Activated naive CD4-positive, alpha-beta T cell treated with anti-CD3 and anti-CD28 coated beads, Interleukin-2, amount 10 ng/mL, durations not matched to agents 7 days and 5 days (primary cell): ENCODE measurements at places on chromosomes 12 and 14.

GRCh38 chr12:108955225-108955835 is 65.5 kb downstream of the SVOP start:
- DNase-seq = no peak

DNA sequence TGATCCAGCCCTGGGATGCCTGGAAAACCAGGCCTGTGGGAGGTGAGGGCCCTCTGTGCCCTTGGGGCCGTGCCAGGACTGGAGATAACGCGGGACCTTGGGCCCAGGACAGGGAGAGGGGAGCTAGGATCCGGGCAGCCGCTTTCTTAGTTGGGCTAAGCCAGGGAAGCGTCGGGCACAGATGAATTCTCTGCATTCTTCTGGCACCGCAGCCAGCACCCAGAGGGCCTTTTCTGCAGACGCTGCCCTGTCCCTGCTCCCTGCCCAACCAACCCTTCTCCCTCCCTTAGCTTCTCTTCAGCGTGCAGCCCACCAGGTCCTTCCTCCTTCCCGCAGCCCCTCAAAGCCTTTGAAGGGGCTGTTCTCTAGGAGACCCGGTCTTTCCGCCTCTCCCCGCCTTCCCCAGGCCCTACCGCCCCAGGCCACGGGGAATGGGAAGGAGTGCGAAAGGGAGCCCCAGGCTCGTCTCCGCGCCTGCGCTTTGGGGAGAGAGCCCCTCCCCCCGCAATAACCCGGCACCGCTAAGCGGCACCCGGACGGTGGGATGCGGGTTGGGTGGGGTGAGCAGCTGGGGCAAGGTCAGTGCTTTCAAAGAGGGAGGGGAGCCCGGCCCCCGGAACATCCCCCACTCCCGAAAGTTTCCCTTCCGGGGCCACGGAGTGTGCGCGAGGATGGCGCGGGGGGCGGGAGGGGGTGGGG is 663 bp downstream of the NCKAP5L start:
- peak; percentile 68 for DNase-seq

DNA sequence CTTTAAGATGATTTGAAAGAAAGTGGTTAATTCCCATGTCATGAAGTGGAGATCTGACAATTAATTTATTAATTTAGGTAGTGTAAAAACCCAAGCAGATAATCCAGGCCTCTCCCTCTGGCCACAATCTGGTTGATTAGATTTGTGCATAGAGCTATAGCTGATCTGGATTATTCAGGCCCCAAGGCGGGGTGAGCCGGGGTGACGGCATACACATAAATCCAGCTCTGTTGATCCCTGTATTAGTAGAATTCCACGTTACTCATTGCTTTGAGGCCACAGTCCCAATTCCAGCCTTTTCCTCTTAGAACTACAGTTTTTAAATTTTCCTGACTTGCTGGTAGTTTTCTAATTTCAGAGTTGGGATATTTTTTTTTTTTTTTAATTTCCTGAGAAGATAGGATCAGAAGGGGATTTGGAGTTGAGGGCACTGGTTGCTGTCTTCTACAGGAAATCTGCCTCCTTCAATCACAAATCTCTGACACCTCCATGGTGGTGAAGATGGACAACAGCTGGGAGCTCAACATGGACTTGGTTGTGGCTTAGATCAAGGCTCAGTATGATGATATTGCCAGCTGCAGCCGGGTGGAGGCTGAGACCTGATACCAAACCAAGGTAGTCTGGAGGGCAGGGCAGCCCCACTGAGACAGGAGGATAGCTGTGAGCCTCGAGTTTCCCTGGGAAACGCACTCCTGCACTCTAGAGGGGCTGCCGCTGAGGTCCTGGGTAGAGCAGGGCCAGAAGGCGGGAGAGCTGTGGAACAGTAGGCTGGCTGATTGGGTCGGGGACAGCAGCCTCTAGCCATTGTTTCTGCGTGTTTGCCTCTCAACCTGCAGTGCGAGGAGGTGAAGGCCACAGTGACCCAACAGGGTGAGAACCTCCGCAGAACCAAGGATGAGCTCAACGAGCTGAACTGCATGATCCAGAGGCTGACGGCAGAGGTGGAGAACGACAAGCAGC is 19.4 kb downstream of the KRT85 start:
- DNase-seq = no peak

- no peak for DNase-seq
These were observed 196.0 kb downstream of the GALC start for GRCh38 chr14:87797001-87797400.

DNA sequence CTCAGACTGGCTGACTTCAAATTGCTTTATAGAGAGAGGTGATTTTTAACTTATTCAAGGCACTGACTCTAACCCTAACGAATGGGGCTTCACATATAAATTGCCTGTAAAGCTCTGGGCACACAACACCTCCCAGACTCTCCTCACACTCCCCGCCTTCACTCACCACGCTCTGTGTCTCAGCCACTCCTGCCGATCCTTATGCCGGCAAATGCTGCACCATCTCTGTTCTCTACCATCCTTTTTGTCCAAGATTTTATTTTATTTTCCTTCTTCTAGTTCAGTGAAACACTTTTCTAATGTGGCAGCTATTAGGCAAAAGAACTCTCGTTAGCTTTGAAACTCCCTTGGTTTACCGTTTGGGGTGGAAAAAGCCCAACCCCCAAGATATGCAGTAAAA is 446.1 kb upstream of the TMEM132C start:
- no peak for DNase-seq

- no peak for DNase-seq
These were observed 133.9 kb downstream of the RFLNA start for GRCh38 chr12:124428792-124429281.

- no peak for DNase-seq
These were observed 7.7 kb downstream of the TRMT61A start for GRCh38 chr14:103536693-103537092.

DNA sequence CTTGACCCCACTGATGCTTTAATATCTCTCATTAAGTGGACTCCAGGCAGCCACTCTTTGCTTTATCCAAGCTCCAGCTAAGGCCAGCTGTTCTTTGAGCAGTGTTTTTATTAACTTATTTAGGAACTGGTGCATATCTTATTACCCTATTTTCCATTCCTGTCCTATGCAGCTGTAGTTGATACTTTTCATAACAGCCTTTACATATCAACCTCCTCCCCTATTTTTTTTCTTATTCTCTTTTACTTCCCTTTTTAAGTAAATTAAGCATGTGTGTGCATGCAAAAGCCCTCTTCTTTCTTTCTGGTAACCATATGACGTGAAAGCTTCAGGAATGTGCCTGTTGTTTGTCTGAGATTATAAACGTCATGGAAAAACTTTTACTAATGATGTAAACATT is 121.2 kb downstream of the PTPRQ start:
- DNase-seq = no peak

- DNase-seq = no peak
These were observed 46.3 kb downstream of the MON2 start for GRCh38 chr12:62512901-62513300.

DNA sequence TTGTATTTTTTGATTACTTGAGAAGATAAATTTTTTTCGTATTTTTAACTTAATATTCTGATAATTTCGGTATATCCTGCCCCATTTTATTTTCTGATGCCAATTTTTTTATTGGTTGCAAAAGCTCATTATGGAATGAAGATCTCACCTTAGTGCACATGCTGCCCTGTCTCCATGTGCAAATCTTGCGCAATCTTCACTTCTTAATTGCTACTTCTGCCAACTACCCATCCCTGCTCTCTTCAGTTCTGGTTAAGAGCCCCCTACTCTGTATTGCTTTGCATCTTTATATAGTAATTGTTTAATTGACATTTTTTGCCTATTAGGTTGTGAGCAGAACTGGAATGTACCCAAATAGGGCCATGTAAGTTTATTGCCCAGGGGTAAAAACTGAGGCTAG is 20.5 kb upstream of the LRRK2 start:
- no peak for DNase-seq

DNA sequence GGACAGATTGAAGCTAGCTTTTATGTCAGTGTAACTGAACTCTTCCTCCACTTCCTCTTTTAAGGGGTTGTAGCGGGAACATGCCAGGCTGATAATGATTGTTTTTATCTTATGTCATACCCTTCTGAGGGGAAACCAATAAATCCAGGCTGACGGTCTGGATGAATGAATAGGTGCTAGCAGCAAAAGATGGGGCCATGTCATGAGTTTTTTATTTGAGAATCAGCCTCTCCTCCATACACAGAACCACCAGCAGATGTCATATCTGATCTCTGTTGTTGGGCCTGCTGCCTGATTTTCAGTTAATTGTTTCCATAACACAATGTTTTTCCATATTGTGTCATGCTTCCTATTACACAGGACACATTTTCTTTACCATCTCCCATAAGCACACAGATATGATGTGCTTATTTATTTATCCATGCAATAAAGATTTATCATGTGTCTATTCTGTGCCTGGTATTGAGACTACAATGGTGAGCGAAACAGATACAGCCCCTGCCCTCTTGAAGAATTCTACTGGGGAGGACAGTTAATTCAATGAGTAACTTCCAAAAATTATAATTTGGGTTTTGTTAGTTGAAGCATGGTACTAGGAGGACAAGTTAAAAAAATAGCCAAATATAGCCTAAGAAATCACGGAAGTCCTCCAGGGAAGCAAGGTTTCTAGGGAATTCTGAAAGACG is 33.6 kb upstream of the CRY1 start:
- no peak for DNase-seq

GRCh38 chr12:42473130-42473529 is 116.4 kb downstream of the PRICKLE1 start:
- DNase-seq = no peak

DNA sequence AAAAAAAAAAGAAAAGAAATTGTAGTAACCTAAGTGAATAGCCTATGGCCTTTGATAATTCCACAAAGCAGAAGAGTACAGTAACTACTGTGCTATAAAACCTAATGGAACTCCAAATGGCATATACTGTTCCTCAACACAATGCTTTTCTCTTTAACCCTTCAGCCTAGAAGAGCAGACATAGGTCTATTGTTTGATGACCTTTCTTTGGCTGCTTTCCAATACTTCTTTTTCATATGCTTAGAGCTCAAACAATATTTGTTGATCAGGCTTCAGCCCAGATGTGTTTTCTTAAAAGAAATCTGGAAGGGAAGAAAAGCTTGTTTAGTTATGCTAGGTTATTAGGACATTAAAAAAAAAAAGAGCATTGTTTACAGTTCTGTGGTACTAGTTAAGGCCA is 116.4 kb downstream of the NTN4 start:
- DNase-seq = no peak

DNA sequence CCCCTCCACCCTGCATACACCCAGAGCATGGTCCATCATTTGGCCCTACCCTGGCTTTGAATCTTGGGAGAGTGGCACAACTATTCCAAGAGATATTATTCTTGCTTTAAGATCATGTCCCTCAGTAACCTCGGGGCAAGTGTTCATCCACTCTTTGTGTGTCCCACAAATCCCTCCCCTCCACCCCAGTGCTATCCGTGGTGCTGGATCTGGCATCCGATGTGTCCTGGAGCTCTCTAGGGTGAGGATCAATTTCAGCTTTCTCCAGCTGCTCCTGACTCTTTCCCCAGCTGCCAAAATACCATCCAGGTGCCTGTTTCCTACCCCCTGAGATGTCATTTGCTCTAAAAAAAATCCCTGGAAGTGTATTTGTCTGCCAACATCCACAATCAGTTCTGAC is 64.8 kb upstream of the CMKLR1 start:
- DNase-seq = no peak

- DNase-seq = peak; percentile 18
These were observed 118.9 kb downstream of the ADGRD1 start for GRCh38 chr12:131072451-131073230.
